Heart left ventricle (tissue), 16 donors: ENCODE measurements at places on chromosomes 1 and 21. TPM values are rescaled to one million over a fixed set of nuclear protein-coding genes. Genes with fewer than 3 reads are reported as not detected.

The RORC gene
- 14.1 TPM for total RNA-seq

The CHIT1 gene
- 0.13 TPM for total RNA-seq

The CA6 gene
- not detected for total RNA-seq

The KCNA3 gene
- total RNA-seq: 0.63 TPM

The PUM1 gene
- 93.8 TPM for total RNA-seq
